ENCODE measurements at places on chromosomes 3 and 15.

- no peak for DNase-seq
Measured at GRCh38 chr3:69691860-69692259, 47.4 kb upstream of the MITF start.

- no peak for DNase-seq
Measured at GRCh38 chr3:183099838-183100204, 525 bp upstream of the MCCC1 start.

GRCh38 chr3:23479026-23479425, 275.9 kb downstream of the UBE2E2 start:
- DNase-seq, result no peak

GRCh38 chr3:190467922-190468321, 18.2 kb upstream of the TMEM207 start:
- no peak for DNase-seq

DNA sequence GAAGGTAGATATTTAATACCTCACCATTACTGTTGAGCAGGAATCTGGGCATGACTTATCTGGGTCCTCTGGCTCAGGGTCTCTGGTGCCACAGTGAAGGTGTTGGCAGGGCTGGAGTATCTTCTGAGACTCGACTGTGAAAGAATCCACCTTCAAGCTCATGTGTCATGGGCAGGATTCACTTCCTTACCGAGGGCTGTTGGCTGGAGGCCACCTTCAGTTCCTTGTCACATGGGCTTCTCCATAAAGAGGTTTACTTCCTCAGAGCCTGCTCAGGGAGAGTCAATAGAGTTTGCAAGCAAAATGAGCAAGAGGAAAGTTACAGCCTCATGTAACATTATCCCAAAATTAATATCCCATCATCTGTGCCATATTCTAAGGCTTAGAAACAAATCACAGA, 459.5 kb downstream of the NR2F2 start:
- no peak for DNase-seq

DNA sequence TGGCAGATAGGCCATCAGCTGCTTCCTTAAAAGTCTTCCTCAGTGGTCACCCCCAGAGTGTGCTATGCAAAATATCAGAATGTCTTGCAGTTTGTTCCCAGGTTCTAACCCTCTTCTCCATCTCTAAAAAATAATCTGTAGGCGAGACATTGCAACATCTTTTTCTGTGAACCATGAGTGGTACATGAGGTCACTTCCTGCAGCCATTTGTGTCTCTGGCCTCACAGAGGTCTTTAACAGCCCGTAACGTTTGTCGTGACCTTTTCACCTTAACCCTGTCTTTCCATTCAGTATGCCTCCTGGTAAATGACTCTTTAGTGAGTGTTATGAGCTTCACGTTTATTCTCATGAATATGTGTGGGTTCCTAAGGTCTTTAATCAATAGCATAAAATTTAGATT, 145.4 kb downstream of the KLHL25 start:
- DNase-seq, result no peak

- DNase-seq, result no peak
Measured at GRCh38 chr15:66647358-66647757, 54.7 kb upstream of the SMAD6 start.

- DNase-seq, result no peak
Measured at GRCh38 chr15:43390723-43391122, 19.8 kb downstream of the TUBGCP4 start.

DNA sequence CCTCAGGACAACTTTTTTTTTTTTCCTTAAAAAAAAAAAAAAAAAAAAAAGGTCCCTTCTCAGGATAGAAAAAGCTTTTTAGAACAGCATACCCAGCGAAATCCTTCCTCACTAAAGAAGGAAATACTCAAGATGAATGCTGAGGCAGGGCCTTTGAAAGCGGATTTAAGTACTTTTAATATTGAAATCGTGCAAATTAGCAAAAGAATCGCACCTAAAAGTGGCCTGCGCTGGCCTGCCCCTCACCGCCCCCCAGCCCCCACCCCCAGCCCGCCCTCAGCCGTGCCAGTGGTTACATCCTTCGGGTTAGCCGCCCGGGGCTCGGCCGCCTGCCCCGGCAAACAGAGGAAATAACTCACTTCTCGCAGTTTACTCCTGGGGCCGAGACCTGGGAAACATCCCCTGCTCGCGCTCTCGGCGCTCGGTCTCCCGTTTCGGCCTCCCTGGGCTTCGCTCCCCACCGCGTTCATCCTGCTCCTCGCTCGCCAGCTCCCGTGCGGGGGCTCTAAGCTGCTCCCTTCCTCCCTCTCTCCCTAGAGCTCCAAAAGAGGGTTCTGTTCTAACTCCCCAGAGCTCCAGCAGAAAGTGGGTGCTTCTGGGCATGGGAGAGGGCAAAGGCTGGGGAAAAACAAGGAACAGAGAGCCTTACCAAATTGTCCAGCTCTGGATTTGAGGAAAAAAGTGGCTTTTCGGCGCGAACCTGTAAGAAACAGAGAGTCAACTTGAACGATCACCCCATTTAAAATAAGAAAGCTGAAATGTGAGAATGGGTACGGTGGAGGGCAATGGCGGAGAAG, 5.2 kb downstream of the MEIS2 start:
- no peak for DNase-seq

- DNase-seq, result no peak
Measured at GRCh38 chr15:94015324-94015723, 216.0 kb upstream of the MCTP2 start.

- no peak for DNase-seq
Measured at GRCh38 chr3:120841264-120841663, 66.7 kb upstream of the STXBP5L start.

DNA sequence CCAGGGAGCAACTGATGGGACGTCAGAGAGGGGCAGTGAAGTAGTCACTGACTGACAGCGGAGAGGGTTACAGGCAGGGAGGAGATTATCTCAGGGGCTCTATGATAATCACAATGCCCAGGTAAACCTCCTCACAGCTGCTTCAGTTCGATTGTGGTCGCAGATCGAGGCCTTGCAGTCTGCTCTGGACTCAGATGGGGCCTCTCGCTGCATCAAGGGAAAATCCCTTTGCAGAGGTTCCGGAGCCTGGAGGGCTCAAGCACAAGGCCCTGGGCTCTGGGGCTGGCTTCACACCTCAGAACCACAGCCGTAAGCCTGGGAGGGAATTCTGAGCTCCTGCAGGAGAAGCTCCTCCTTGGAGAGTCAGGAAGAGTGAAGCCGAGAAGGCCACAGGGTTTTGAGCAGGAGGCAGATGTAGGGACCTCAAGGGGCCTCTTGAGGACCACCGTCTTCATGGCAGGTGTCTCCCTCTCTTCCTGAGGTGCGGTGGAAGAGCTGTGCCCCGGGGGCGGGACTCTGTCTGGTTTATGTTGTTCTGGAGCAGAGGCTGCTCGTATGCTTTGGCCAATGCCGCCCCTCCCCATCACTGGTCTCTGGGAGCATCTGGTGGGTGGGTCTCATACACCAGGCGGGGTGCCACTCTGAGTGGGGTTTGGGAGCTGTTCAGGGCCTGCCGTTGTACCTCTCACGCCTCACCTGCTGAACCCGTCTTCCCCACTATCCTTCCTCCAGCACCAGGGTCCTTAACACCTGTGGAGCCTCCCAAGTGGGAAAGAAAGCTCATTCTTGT, 19.5 kb upstream of the SNRPA1 start:
- no peak for DNase-seq

Data from CMK (cell line).